ENCODE measurements at places on chromosomes 6 and 20.
A peak's percentile ranks its signal among the peaks of the same experiment; 100 is the strongest.

GRCh38 chr20:34011275-34011674, 17.6 kb downstream of the RALY start:
- no peak for DNase-seq

- no peak for DNase-seq
These were observed 34.7 kb upstream of the ASCC3 start for GRCh38 chr6:100915876-100916275.

DNA sequence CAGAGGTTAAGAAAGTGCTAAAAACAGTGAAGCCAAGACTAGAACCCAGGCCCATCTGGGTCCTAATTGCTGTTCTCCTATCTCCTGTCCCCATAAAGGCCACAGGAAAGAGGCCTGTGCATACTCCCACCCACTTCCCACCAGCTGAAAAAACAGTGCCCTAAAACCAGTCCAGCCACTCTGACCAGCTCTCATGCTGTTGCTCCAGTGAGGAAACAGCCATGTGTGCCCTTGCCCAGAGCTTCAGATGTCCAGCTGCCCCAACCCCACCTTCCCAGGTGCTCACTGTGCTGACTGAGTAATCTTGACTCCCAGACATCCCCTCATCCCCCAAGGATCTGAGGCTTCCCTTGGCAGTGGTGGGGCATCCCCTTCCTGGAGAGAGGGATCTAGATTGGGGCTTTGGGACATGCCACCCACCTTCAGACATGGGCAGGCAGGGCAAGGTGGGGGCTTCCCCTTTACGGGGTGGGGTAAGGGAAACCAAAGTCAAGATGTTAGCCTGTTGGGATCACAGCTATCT, 28.7 kb downstream of the KCNK5 start:
- no peak for DNase-seq

- no peak for DNase-seq
These were observed 73.3 kb downstream of the ADGRG6 start for GRCh38 chr6:142374965-142375733.

DNA sequence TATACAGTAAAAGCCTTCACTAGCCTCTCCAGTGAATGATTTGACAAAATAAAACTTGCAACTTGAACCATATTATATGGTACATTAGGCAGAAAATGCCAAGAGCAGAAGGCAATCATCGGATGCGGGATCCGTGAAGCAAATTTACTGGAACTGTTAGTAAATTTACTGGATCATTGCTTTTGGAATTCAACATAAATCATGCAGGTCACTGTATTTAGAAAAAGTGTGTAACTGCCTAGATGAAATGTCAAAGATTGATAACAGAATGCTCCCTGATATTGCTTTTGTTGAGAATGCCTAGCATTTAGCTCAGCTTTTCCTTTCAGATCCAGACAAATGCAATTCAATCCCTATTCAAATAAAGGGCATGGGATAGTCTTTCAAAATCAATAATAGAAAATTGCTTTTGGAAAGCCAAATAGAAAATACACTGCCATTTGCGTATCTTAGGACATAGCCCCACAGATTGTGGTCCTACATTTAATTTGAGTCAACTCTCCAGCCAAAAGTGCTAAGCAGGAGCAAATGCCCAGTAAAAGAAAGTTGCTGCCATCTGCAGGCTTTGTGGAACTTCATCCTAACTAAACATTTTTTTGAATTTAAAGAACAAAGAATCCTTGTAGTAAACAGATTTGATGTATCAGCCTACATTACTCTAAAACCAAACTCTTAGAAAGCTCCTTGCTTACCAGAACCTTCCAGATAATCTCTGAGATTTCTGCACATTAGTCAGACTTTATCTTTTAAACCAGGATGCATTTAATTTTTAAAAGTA, 109.5 kb upstream of the HSF2 start:
- peak; percentile 7 for DNase-seq

DNA sequence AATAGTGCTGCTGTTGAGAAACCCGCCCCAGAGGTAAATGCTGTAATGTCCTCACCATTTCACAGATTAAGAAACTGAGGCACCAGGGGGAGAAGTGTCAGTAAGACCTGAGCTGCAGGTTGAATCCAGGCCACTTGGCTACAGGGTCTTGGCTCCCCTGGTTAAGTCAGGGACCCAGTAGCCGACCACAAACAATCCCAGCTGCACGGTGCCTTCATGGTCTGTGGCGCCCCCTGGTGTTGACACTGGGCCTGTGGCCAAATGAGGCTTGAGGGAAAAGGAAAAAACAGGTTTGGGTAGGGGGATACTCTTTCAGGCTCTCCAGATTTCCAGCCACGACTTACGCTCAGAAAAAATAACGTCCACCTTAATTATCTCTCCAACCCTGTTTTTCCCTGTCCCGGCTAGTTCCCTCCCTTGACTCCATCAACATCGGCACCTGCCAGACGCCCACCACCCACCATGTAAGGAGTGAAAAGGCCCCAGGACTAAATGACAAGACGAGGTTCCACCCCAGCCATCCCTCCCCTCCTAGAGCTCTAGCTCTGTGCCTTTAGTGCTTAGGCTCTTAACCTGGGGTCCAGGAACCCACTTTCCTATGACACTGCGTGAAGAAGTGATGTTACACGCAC, 47.7 kb upstream of the POLR1H start:
- peak; percentile 9 for DNase-seq

DNA sequence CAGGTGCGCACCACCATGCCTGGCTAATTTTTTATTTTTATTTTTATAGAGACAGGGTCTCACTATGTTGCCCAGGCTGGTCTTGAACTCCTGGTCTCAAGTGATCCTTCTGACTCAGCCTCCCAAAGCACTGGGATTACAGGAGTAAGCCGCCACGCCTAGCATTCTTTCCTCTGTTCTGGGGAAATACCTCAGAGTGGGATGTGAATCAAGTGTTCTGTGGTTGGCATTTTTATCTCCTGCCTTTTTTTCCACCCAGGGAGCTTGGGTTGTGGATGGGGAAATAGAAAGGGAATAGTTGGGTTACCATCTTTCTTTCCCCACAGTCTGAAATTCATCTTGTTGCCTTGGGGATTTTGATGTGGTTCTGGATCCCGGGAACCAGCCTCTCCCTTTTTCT, 24.1 kb downstream of the TFAP2C start:
- no peak for DNase-seq

DNA sequence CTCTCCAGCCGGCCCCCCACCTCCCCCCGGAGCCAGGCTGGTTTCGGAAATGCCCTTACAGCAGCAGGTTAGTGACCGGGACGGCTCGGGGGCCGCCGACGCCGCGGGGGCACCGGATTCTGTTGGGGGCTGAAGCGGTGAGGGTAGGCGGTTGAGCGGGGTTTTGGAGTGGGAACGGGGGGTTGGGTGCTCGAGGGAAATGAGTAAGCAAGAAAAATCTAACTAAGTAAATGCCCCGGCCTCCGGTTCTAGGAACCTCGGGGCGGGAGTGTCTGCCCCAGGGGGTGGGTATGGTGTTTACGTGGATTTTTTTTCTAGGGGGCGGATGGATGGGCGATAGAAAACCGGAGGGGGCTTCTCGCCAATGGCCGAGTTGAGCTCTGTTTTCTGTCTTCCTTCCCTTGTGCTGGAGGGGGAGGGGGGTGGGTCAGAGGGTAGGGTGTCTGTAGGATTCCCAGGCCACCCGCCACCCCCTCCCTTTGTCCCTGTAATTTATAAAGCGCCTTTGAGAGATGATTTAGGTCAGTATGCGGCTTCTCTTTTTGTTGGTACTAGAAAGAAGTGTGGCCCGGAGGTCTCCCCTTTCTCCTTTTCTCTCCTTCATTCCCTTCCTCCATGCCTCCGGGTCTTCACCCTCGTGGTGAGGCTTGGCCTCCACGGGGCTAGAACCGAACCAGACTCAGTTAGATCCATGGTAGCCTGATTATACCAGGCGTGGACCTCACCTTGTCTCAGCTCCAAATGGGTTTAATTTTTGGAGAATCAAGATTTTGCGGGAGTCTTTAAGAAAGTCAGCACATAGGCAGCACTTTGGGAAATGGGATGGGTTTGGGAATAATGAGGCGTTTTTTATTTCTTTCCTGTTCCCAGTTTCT, 2.3 kb downstream of the E2F3 start:
- peak; percentile 60 for DNase-seq
